Peyer's patch (tissue), 4 donors: ENCODE measurements at places on chromosomes 7 and 10. TPM values are rescaled to one million over a fixed set of nuclear protein-coding genes. Genes with fewer than 3 reads are reported as not detected.

The NUPR2 gene
- total RNA-seq = not detected

The RPEL1 gene
- total RNA-seq = 0.40 TPM

The LMOD2 gene
- not detected for total RNA-seq

The CH25H gene
- 9.9 TPM for total RNA-seq

The TMEM236 gene
- 79.9 TPM for total RNA-seq
